ENCODE measurements at places on chromosomes 13 and 19.

DNA sequence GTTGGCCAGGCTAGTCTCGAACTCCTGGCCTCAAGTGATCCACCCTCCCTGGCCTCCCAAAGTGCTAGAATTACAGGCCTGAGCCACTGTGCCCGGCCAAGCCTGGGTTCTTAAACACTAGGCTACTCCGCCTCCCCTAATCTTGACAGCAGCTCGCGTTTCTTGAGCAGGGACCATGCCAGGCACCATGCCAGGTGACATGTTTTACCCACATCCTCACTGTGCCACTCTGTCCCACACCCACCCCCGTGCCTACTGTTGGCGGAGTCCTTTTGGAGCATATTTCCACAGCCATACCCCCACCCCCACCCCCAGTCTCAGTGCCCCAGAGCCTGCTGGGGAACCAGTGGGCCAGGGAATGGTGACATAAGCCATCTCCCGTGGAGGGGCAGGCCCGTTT is 98.8 kb downstream of the DPF1 start:
- DNase-seq: no peak

DNA sequence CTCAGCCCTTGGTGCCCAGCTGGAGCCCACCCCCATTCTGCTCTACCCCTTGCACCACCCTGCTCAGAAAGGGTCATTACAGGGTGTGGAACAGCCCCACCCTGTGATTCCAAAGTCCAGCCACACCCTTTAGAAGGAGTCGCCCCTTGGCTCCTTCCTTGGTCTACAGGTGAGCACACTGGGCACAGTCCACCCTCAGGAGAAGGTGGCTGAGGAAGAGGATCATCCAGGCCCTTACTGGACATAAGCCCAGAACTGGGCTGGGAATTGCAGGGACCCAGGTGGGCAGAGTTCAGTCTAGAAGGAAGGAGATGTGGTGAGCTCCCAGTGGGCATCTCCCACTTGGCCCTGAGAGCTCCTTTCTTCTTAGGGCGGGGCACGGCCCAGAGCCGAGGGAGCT is 8.6 kb downstream of the SLC46A3 start:
- DNase-seq: no peak

- DNase-seq: peak; percentile 75
Measured at GRCh38 chr19:41083516-41083915, 4.7 kb upstream of the CYP2A13 start.

- DNase-seq: no peak
Measured at GRCh38 chr19:14487370-14488125, 8.4 kb downstream of the GIPC1 start.

DNA sequence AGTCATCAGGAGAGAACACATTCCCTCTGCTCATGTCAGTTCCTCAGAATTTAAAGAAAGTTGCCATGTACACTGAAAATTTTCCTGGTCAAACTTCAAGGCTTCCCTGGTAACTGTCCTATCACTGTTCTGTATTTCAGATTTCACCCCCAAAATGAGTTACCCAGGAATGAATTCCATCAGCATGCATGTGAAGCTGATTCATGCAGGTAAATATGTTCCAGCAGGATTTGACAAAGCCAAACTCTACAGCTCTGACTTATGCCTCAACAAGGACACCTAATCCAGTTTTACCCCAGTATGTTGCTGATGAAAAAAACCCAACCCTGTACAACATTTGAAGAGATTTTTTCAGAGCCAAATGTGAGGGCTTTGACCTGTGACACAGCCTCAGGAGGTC is 21.5 kb downstream of the LIG4 start:
- DNase-seq: no peak

- no peak for DNase-seq
Measured at GRCh38 chr19:7145494-7145893, 76.0 kb downstream of the ZNF557 start.

- DNase-seq: no peak
Measured at GRCh38 chr13:29624997-29625396, 29.5 kb upstream of the SLC7A1 start.

DNA sequence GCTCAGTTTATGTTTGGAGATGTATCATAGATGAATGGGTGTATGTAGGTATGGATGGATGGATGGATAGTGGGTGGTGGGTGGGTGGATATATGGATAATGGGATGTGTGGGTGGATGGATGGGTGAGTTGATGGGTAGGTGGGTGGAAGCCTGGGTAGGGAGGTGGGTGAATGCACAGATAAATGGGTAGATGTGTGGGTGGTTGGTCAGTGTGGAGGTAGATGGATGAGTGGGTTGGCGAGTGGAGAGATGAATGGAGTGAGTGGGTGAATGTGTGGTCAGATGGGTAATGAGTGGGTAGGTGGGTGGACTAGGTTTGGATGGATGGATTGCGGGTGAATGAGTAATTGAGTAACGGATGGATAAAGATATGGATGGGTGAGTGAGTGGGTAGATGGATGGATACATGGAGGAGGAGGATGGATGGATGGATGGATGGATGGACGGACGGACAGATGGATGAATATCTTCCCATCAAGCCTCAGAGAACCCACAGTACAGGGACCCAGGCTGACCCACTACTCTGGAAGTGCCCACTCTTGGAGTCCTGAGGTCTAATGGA is 13.4 kb downstream of the MEIS3 start:
- DNase-seq: no peak

DNA sequence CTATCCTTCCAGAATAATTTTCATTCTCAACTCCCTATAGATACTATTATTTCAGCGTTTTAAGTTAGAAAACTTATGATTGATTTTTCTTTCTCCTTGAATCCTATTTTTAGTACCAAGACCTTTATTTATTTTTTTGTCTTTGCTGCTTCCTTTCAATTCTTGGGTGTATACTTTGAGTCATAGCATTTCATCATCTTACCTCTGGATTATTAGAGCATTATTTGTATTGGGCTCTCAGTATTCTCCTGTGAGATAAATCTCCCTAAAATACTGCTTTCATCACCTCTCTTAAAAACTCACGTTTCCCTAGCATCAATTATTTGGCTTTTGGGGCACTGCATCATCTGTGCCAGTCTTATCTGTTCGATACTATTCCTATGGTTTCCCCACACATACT is 222.8 kb downstream of the POSTN start:
- DNase-seq: no peak

DNA sequence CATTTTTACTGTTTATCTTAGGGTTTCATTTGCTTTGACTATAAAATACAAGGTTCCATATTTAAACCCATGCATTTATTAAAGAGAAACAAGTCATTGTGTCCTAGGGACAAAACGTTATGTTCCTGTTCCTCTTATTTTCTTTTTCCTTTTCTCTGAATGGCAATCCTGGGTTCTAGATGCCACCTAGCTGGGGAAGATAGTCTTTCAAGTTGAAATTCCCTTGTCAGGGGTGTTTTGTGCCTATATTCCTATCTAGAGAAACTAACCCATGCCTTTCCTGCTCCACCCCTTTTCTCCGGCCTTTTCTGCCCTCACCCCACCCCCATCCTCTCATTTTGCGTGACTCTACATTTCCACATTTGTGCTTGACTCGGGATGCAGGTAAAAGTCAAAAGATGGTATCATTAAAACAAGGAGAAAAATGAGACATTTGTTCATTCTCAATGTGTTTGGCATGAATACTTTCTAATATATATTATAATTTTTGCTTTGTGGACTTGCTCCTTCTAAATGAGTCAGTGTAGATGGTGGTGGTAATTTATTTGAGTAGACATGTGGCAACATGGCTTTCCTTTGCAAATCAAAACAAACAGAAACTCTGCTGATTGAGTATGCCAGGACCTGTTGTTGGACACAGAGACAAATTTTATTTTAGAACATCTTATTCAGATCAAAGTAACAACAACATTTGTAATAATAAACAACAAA is 26.8 kb upstream of the STARD13 start:
- DNase-seq: no peak

DNA sequence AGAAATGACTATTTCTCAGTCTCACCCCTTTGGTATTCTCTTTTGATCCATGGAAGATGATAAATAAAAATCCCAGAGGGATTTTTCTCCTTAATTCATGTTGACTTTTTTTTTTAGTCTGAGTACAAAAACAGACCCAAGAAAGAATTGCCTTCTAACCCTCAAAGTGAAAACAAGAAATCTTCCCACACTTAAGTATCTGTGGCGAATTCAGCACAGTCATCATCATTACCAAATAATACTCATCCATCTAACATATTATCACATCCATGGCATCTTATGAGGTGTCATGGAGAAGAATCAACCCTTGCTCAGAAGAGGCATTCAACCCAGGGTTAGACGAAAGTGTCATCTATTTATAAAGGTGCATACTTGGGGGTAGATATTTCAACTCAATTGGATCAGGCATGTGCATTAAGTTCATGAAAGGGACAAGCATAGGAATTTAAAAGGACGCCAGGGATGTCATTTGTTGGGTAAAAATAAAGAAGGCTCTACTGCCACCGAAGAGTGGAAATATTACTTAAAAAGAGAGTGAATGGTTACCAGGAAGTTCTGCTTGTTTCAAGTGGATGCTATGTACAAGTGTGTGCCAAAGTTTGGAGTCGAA is 101.9 kb downstream of the FLT1 start:
- DNase-seq: no peak

DNA sequence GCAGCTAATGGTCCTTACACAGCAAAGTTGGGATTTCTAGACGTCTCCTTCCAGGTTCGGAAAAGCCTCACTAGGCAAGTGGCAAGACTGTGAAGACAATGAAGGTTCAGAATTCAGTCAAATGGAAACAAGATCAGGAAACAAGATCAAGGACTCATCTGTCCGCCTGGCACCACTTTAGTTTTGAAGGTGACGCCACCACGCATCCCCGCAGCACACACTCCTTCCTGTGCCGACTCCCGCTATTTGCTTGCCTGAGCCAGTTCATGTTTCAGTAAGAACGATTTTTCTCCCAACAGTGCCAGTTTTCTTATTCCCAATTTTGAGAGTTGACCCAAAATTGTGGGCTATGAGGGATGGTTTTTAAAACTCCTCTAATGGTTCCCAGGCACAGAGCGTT is 41.4 kb downstream of the MPHOSPH8 start:
- DNase-seq: no peak

DNA sequence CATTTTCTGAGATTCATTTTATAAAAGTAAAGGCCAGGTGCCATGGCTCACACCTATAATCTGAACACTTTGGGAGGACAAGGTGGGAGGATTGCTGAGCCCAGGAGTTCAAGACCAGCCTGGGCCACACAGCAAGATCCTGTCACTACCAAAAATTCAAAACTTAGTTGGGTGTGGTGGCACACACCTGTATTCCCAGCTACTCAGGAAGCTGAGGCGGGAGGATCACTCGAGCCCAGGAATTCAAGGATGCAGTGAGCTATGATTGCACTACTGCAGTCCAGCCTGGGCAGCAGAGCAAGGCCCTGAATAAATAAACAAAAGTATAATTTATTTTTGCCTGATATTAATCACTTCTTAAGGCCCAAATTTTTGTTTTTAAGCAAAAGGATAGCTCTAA is 40.5 kb downstream of the DHRS12 start:
- no peak for DNase-seq

GRCh38 chr13:60583911-60584753 is 187.1 kb downstream of the TDRD3 start:
- no peak for DNase-seq

GRCh38 chr19:4229179-4229931 is at the start of gene EBI3:
TSS of gene EBI3 (plus strand) at chr19:4229523. CDS start at chr19:4229551, 28 bp downstream.
- peak; percentile 49 for DNase-seq

All from Calu3 (cell line).